ENCODE measurements at places on chromosomes 5 and 9.

- DNase-seq = no peak
Measured at GRCh38 chr5:31854181-31855133, 215.5 kb downstream of the PDZD2 start.

GRCh38 chr5:135450952-135451351, 1.2 kb downstream of the TIFAB start:
- no peak for DNase-seq

DNA sequence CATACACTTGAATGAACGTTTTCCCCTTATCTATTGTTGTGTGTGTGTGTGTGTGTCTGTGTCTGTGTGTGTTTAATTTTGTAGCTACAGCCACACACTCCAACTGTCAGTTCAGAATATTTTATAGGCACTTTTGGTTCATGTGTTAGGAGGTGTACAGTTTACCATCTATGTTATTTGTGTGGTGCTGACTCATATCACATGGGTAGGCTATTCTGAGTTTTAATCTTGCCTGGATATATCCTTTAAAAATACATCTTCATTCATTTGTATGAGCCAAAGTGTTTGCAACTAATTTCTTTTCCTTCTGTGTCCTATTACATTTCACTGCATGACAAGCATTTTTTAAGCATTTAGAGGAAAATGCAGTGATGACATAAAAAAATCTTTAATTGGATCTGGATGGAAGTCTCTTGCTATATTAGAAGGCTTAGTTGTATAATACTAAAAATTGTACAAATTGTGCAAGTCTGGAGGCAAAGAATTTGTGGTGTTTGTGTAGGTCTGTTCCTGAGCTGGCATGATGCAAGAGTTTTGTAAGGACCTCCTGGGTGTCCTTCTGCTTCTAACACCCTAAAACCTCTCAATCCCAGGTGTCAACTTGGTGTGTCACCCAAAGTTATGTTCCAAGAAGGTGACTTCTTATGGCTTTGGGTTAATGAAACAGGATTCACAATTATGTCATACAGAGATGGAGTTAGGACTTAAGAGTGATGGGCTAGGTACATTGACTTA, 52.4 kb upstream of the HMHB1 start:
- no peak for DNase-seq

- no peak for DNase-seq
Measured at GRCh38 chr5:65825408-65826328, 100.7 kb upstream of the ERBIN start.

DNA sequence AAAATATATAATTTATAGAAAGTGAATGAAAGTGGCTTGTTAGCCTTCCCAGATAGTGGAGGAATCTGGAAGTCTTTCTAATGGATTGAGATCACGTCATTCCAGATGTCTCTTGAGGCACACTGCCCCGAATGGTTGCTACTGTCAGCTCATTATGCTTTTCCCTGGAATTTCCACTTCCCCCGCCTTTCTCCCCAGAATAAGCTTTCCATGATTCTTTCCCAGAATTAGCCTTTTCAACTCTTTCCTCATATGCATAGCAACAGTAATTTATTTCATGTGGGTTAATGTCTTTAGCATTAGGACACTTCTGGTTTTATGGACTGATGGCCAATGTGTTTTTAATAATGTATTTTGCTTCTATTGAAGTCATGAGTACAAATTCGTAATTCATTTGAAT, 81.5 kb downstream of the PALM2AKAP2 start:
- DNase-seq = no peak
